Activated CD4-positive, alpha-beta T cell treated with anti-CD3 and anti-CD28 coated beads, Interleukin-2, amount 50 U/mL, for 4 hours (primary cell): ENCODE measurements at places on chromosomes 5 and 9.

DNA sequence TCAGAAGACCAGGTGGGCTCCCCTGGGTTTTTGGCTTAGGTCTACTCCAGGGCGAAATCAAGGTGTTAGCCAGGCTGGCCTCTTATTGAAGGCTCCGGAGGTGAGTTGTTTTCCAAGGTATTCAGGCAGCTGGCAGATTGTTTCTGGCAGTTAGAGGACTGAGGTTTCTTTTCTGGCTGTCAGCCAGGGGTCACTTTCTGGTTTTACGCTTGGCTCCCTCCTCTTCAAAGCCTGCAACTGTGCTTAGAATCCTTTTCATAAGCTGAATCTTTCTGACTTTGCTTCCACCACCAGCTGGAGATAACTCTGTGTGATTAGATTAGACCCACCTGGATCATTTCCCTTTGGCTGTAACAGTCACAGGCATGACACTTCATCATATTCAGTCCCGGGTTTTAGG, 24.6 kb downstream of the RFK start:
- DNase-seq, result no peak

DNA sequence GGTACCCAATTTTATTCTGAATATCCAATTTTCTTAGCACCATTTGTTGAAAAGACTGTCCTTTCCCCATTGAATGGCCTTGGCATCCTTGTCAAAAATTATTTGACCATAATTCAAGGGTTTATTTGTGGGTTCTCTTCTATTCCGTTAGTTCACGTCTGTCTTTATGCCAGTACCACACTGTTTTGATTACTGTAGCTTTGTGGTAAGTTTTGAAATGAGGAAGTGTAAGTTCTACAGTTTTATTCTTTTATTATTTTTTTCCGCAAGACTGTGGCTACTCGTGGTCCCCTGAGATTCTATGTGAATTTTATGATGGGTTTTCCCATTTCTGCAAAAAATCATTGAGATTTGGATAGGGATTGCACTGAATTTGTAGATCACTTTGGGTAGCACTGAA, 402.6 kb downstream of the PLK2 start:
- DNase-seq, result no peak

DNA sequence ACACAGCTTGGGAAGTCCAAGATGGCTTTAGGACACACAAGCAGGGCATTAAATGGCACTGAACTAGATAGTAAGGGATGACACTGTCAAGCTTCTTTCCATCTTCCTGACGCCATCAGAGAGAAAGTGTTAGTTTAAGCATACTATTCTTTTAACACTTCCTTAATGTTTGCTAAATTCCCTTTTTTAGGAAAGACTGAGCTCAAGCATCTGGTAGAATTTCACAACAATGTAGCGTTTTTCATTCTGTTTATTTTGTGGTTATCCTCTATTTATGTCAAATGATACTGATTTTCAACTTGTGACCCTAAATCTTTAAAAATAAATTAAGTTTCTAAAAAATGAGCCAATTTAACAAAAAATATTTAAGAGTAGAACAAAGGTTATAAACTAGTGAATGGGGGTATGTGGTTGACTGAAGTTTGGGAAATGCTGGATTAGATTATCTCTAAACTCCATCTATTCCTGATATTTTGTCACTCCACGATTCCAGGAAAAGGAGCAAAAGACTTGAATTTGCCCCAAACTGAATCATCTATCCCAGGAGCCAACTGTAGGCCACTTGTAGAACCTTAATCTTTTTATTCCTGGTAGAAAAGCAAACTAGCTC, 147.4 kb upstream of the KLF9 start:
- no peak for DNase-seq

- no peak for DNase-seq
These were observed 70.5 kb downstream of the SNX24 start for GRCh38 chr5:122915717-122916461.

GRCh38 chr5:168801567-168801966, 222.4 kb upstream of the PANK3 start:
- DNase-seq, result no peak

DNA sequence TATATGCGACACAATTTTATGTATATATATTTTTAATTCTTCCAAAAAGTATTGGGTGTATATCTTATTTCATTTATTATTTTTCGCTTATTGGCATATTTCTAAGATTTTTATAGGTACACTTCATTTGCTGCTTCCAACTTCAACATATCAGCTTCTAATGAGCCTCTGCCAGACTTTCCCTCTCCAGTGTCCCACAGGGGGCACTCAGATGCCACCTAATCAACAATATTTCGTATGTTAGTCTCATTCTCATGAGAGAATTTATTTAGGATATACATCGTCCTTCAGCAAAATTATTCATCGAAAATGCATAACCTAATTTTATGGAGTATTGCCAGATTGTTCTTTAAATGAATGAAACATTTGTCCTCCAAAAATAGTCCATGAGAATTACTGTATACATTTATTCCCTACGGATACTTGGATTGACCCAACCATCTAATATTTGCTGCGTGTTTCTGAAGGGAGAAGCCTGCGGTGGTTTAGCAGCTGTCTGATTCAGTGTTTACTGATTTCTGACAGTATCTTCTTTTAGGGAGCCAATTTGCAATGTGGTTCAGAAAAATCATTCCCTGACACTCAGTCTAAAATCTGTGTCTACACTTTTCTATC, 100.6 kb upstream of the SELENOP start:
- DNase-seq, result peak; percentile 57

GRCh38 chr9:127344368-127345000, 52.5 kb upstream of the SLC2A8 start:
- no peak for DNase-seq

GRCh38 chr5:169166078-169166477, 134.9 kb downstream of the SLIT3 start:
- no peak for DNase-seq

- no peak for DNase-seq
These were observed 38.9 kb upstream of the SLIT3 start for GRCh38 chr5:169339869-169340268.

GRCh38 chr9:115353681-115354080, 235.7 kb upstream of the TNC start:
- no peak for DNase-seq

- no peak for DNase-seq
These were observed 140.5 kb upstream of the TUT7 start for GRCh38 chr9:86494644-86495111.

GRCh38 chr9:105362470-105362869, 85.4 kb upstream of the FSD1L start:
- no peak for DNase-seq

DNA sequence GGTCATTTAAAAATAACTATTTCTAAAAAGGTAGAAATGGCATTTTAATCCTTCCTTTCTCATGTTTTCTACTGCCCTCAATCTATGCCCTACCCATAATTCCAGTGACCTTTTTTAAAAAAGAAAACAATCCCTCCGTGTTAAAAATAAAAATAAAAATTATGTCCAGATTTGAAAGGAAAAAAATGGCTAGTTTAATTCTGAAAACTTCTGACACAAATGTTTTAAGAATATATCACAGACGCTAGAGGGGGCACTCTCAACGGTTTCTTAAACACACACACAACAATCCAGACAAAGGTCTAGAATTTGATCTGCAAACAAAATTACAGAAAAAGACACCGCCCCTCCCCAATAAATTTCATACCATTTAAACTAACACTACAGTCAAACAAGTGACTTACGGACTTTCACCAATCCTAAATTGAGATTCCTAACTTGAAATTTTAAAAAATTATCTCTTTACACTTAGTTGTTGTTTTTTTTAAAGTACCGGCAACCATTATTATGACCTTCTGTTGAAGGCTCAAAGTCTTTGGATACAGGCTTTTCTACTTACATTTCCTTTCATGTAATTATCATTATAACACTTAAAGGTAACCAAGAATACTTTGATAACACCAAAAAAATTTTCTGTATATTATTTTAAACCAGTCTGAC, 38.2 kb downstream of the CLINT1 start:
- DNase-seq, result no peak

DNA sequence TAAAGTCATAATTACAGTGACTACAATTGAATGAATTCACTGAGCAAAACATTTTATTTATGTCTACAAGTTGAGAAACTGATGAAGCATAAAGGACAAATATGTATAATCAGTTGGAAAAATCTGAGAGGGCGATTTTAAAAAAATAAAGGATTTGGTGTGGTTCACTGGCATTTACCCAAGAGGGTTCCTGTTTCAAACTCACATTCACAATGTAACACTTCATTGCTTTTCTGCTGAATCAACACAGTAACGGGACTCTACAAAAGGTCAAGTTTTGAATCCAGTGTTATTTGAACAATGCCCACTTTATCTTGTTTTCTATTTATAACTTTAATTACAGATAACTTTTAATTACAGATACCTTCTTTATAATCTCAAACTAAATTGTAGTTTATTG, 138.6 kb downstream of the NUDT12 start:
- no peak for DNase-seq

DNA sequence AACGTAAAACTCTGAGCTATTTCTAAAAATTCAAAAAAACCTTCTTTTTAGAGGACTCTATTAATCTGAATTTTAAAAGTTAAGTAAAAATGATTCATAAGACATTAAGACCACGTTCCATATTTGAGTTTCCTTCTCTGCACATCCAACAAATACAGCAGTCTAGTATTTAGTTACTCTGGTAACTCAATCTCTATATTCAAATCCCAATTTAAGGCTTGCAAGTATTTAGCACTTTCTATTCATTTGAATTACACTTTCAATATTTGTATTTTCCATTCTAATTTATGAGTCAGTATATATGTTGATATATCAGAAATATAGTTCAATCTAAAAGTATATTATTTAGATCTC, 17.7 kb downstream of the RFX3 start:
- DNase-seq, result no peak

GRCh38 chr9:86644675-86645034, 290.4 kb upstream of the TUT7 start:
- no peak for DNase-seq

DNA sequence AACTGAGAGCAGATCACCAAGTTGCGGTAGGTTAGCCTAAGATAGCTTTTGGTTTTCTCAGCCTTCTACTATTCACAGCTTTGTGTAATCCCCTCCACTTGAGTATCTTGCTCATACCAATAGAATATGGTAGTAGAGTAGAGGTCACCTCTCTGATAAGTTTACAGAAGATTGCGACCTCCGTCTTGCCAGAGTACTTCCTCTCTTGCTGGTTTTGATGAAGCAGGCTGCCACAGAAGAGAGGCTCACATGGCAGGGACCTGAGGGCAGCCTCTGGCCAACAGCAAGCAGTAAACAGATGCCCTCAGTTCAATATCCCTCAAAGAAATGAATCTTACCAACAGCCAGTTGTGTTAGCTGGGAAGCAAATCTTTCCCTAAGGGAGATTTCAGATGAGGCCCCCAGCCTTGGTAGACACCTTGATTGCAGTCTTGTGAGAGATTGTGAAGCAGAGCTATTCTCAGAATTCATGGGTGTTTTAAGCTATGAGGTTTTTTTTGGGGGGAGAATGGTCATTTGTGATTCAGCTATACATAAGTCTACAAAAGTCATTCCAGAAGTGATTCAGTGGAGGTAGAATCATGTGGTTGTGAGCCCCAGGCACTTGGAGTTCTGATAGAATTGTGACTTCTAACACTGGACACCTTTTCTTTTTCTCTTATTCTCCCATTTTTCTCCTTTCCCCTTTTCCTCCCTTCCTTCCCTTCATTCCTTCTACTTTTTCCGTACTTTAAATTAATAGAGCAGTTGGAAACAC, 22.7 kb upstream of the CDKN2B start:
- no peak for DNase-seq

DNA sequence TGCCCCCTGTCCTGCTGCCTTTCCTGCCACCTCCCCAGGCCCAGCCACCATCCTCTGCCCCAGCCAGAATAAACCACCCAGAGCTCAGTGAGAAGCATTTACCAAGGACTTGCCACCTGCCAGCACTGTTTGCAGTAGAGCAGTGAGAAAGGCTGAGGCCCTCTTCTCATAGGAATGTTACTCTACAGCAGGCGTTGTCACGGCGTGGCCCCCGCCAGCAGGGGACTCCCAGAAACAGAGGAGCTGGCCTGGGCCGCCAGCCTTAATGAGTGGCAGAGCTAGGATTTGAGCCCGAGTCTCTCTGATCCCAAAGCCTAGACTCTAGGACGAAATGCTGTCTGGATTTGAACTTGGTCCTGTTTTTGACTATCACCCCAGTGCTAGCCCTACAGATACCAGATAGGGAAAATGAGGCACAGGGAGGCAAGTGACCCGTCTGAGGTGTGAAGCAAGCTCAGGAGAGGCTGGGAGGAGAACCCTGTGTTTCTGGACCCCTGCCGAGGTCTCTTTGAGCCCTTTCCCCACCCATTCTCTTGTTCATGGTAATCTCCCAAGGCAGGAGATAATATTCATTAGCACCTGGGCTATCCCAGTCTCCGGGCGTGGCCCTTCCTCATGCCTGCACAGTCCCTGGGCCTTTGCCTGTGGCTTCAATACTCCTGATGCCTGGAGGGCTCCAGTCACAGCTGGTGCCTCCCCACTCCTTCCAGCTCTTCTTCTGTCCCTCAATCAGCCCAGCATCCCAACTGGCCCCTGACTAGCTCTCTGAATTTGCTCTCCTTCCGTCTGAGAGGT, 30.7 kb downstream of the HRH2 start:
- DNase-seq, result no peak

DNA sequence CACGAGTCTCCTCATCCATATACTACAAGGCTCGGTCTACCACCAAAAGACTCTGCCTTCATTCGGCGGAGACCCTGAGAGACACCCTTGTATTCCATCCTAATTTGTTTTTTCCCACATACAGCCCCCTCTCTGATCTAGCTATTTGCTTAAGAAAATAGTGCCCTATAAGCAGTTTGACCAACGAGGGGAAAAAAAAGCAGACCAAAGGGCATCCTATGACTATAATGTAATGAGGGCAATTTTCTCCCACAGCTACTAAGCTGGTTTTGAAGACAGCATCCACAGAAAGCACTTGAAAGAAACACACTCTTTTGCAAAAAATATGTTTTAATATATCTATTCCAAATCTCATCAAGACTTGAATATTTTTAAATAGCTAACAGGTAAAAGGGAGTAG, 147.8 kb downstream of the MLLT3 start:
- no peak for DNase-seq

GRCh38 chr9:83372957-83373356, 165.2 kb downstream of the FRMD3 start:
- no peak for DNase-seq

GRCh38 chr9:93595461-93595860, 19.1 kb downstream of the PHF2 start:
- DNase-seq, result no peak

GRCh38 chr5:70440-70839, 21.5 kb upstream of the PLEKHG4B start:
- DNase-seq, result no peak

- DNase-seq, result no peak
These were observed 267.5 kb downstream of the NR3C1 start for GRCh38 chr5:143135832-143136551.

DNA sequence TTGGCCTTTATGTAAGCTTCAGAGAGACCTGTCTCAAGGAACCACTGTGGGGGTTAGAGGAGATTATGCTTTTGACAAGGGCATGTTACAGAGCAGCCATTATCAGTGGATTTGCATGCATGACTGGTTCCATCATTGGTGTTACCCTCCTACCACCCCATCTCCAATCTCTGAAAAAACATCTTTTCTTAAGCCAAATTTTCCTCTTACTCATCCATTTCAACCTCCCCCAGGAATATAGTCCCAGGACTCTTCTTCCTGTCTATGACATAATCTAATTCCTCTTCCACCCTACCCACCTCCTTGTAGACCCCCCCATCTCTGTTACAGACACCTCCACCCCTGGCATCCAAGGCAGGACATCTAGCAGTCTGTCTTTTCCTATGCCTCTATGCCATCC, 33.1 kb upstream of the ADRB2 start:
- DNase-seq, result no peak

GRCh38 chr5:168328814-168329213, 37.4 kb downstream of the WWC1 start:
- no peak for DNase-seq
